Lower leg skin (tissue), 4 donors: ENCODE measurements at places on chromosomes 16 and 17. TPM values are rescaled to one million over a fixed set of nuclear protein-coding genes. Genes with fewer than 3 reads are reported as not detected.

The UTS2R gene
- total RNA-seq: not detected

The TBC1D3K gene
- total RNA-seq: 1.0 TPM

The CDYL2 gene
- 1.9 TPM for total RNA-seq

The CCL7 gene
- total RNA-seq: not detected

The CD300LB gene
- total RNA-seq: 1.3 TPM

The ITGA2B gene
- not detected for total RNA-seq

The CMTM1 gene
- not detected for total RNA-seq

The SGCA gene
- total RNA-seq: 9.9 TPM

The MYH13 gene
- not detected for total RNA-seq

The PITPNC1 gene
- total RNA-seq: 3.2 TPM

The KCNG4 gene
- not detected for total RNA-seq

The HAS3 gene
- 7.5 TPM for total RNA-seq

The BIRC5 gene
- 5.9 TPM for total RNA-seq

The XPO6 gene
- total RNA-seq: 104 TPM

The ITGA3 gene
- 125 TPM for total RNA-seq

The C16orf95 gene
- 2.5 TPM for total RNA-seq

The SLC16A13 gene
- 5.2 TPM for total RNA-seq

The VTN gene
- total RNA-seq: 0.10 TPM

The ABCA3 gene
- 5.4 TPM for total RNA-seq

The GPR139 gene
- not detected for total RNA-seq

The SRCIN1 gene
- total RNA-seq: 20.2 TPM

The CAMTA2 gene
- total RNA-seq: 21.7 TPM

The CMC2 gene
- total RNA-seq: 19.6 TPM

The OR3A3 gene
- total RNA-seq: not detected

The PMFBP1 gene
- 2.9 TPM for total RNA-seq

The AHSP gene
- total RNA-seq: not detected

The RHBDF1 gene
- 44.5 TPM for total RNA-seq

The TBX6 gene
- total RNA-seq: 3.4 TPM

The HIGD1B gene
- total RNA-seq: not detected

The NPIPA8 gene
- 14.8 TPM for total RNA-seq
